RPMI7951 (cell line): ENCODE measurements at places on chromosomes 7 and 10.

GRCh38 chr7:70635633-70636032, 496.3 kb upstream of the GALNT17 start:
- DNase-seq, result no peak

GRCh38 chr10:133412381-133412711, 12.1 kb downstream of the SPRN start:
- no peak for DNase-seq

GRCh38 chr7:68511281-68511680, 1087.0 kb upstream of the AUTS2 start:
- no peak for DNase-seq

- DNase-seq, result peak; percentile 57
Measured at GRCh38 chr10:128463991-128464760, 338.0 kb upstream of the MKI67 start.

GRCh38 chr7:31825576-31825975, 138.6 kb downstream of the PPP1R17 start:
- no peak for DNase-seq

DNA sequence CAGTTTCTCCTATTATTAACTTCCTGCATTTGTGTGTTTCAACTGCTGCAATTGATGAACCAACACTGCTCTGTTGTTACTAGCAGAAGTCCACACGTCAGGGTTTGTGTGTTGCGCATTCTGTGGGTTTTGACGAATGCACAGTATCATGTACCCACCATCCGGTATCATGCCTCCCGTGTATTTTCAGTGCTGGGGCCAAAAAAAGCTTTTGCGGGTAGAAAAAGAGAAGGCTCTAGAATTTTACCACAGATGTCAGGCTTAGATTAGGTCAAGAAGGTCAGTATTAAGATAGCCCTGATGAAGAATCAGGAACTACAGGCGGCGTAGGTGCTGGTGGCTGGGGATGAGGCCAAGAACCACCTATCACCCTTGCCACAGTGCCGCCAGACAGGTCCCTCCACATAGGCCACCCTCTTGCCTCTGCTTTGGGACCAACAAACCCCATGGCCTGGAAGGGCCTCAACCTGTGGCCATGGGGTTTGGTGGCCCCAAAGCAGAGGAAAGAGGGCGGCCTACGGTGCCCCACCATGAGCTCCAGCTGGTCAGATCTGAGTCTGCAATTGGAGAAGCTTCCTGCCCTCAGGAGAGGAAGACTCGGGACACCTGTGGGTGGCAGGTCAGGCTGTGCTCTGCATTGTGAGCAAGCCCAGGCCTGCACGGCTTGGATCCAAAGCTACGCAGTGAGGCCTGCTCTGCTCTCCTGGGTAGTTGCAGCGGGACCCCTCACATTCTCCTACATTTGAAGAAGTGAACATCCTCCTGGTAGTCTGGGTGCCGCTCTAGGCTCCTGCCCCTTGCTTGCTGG, 71.9 kb downstream of the MKI67 start:
- DNase-seq, result no peak

GRCh38 chr10:112986544-112987190, 36.6 kb downstream of the TCF7L2 start:
- no peak for DNase-seq

GRCh38 chr7:134448356-134449229, 10.3 kb downstream of the AKR1B1 start:
- DNase-seq, result peak; percentile 95

DNA sequence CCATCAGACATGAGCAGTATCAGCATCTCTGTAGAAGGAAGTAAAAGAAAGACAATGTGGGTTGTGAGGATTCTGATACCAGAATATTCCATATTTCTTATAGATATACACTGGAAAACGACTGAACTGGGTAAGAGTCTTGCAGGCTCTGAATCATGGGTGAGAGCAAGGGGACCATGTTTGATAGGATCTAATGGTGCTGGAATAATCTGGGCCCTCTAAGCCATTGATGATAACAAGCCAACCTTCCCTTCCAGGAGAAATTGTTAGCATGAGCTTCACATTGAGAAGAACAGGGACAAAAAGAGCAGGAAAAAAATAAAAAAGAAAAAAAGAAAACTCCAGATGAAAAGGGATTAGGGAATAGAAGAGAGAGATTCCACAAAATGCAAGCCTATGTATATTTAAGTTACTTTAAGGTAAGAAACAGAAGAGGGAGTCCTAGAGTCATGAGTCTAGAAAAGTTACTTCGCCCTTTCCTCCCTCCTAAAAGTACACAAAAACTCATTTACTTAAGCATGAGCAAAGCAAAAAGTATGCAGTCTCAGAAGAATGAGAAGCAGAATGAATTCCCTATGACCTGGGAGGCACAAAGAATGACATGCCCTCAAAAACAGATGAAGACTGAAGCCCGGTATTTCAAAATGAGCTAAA, 181.9 kb downstream of the TMEM26 start:
- DNase-seq, result peak; percentile 1

GRCh38 chr10:27500886-27501285, 3.2 kb upstream of the RAB18 start:
- no peak for DNase-seq

DNA sequence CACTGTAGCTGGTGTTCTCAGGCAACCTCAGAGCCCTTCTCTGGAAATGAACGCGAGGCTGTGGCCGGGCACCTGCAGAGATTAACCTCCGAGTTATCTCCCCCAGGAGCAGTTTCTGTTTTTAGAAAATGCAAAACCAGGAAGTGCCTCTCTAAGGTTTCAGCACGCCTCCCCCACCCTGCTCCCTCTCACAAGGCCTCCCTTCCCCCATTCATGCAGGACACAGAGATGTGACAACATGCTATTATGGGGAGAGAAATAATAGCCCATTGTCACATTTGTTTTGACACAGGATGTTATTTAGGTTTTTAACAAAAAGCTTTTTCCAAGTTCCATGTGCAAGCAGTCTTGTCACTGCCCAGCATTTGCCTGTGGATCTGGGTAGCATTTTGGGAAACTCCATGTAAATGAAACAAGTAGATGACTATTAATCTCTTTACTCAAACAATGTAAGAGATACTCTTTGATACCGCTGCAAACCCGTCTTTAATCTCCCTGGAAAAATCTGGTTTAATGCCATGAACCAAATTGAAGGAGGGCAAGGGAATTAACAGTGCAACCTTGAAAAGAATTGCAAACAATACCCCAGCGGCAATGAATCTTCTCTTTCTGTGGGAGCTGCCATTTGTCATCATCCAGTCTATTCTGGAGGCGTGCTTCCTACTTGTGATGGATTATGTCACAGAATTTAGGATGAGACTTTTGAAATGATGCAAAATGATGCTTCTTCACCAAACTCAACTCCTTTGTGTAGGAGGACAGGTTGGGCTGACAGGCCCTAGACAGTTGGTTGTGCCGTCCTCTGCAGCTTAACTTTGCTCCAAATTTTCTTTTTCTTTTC, 86.5 kb upstream of the NMT2 start:
- no peak for DNase-seq

- DNase-seq, result no peak
Measured at GRCh38 chr10:7435674-7436073, 24.8 kb upstream of the SFMBT2 start.

DNA sequence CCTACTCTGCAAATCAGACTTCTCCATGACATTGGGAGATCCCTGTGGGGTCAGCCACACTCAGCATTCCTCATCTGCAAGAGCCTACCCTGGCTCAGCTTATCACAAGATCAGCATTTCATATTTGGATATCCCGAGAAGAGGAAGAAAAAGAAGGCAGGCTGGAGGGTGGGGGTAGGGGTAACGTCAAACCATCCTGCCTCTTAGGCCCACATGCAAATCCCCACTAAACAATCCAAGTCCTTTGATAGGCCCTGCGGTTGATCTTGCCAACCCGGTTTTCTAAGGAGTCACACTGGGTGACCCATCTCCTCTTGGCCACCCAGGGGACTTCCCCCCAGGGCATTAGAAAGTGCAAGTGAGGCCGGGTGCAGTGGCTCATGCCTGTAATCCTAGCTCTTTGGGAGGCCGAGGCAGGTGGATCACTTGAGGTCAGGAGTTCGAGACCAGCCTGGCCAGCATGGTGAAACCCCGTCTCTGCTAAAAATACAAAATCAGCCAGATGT, 128.0 kb upstream of the CALN1 start:
- DNase-seq, result no peak

- no peak for DNase-seq
Measured at GRCh38 chr10:5490698-5491464, 8.5 kb downstream of the CALML5 start.

GRCh38 chr10:6894405-6894804, 314.3 kb upstream of the PRKCQ start:
- DNase-seq, result no peak

GRCh38 chr7:1274121-1274875, 41.6 kb downstream of the UNCX start:
- DNase-seq, result no peak

DNA sequence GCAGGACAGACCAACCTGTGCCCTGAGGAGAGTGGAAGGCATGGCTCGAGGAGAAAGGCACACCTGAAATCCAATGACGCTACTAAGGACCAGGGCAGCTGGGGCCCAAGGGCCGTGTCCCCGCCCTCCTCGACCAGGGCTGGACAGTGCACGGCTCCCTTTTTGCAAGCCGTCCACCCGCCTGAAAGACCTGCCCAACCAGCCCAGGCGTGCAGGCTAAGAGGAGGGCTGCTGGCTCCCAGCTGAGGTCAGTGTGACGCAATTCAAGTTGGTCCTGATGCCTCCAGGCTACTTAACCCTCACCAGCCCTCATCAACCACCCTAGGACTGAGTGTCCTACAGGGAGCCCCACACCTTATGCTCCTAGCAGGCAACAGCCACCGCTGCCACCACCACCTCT, 69.3 kb downstream of the DLG5 start:
- no peak for DNase-seq

- DNase-seq, result no peak
Measured at GRCh38 chr7:23332193-23332592, 33.1 kb downstream of the MALSU1 start.

- DNase-seq, result peak; percentile 55
Measured at GRCh38 chr7:74401137-74401859, 52.4 kb upstream of the GTF2IRD1 start.

- no peak for DNase-seq
Measured at GRCh38 chr7:54360075-54360840, 181.9 kb upstream of the VSTM2A start.

- no peak for DNase-seq
Measured at GRCh38 chr7:55135462-55135861, 116.6 kb downstream of the EGFR start.

- DNase-seq, result no peak
Measured at GRCh38 chr10:81270051-81270450, 604.9 kb upstream of the NRG3 start.

DNA sequence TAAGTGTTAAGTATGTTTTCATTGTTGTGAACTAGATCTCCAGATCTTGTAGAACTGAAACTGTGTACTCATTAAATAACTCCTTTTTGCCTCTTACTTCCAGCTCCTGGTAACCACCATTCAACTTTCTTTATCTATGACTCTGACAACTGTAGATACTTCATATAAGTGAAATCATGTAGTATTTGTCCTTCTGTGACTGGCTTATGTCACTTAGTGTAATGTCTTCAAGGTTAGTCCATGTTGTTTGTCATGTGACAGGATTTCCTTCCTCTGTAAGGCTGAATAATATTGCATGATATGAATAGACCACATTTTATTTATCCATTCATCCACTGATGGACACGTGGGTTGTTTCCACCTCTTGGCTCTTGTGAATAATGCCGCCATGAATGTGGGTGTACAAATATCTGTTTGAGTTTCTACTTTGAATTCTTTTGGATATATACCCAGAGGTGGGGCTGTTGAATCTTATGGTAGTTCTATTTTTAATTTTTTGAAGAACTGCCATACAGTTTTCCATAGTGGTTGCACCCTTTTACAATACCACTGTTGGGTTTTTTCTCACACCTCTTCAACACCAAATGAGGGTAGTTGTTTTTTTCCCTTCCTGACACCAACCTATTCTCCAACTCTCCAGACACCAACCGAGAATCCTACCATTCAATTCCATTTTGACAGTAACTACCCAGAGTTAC, 10.7 kb upstream of the FMC1 start:
- DNase-seq, result no peak

GRCh38 chr10:31401287-31401686, 82.3 kb downstream of the ZEB1 start:
- DNase-seq, result no peak

DNA sequence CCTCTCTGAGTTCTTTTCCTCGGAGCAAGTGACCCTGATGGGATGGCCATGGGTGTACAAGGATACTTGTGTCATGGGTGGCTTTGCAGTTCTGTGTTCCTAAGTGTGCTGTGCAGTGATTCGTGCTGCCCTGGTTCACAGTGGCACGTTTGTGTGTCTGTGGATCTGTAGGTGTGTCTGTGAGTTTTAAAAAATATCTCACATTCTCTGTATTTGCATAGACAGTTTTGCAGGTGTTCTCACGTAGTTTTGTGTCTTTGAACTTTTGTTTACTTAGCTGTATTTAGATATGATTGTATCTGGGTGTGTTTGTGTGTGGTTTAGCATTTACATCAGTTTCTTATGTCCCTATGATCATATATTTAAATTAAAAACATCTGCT, 3.7 kb downstream of the ZNF775 start:
- DNase-seq, result no peak

DNA sequence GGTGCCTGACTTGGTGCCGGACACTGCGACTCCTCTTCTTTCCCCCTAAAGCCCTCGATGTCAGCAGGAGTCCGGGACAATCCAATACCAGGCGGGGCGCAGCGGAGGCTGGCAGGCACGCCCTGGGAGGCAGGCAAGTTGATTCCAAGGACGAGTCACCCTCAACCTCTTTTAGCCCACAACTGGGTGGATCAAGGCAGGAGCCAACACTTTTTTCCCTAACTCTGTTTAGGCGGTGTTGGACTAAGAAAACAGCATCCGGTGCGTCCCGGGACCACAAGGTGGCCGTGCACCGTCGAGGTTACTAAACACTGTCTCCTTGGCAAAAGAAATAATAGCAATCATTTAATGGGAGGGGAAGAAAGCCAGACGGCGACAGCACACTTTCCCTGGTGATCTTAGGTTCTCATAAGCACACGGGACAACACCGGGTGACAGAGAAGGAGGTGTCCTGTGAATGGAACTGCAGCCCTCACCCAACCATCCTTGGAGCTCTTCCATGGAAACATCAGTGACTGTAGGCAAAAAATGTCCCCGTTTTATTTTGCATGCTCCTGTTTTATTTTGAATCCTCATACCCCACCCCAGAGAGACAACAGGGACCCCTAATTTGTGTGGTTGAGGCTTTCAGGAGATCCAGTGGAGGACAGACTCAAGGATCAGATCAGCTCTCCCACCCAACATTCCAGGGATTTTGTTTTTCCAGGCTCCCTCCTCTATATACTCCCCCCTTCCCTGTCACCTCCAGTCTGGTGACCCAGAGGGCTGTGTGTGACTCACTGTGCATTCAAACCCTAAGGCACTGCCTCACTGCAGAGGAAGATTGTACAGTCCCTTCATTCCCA, 1.3 kb upstream of the CALCR start:
- peak; percentile 6 for DNase-seq
